ENCODE measurements at places on chromosomes 2 and 18.

- DNase-seq = no peak
Observed at GRCh38 chr18:48859311-48860268, 91.2 kb downstream of the SMAD7 start.

DNA sequence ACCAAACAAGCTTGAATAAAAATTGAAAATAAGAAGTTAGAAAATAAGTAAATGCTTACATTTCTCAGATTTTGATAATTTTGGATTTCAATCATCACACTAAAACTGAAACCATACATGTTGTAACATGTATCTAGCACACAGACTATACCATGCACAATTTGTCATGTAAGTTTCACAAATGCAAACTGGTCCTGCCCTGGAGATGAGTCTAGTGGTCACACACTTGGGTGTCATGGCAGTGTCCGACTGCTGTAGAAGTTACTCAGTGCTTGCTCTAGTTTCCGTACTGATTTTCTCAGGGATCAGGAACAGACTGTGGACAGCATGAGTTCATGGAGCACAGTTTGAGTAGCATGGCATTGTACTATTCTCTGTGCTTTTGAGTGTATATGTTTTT, 182.9 kb upstream of the RMP24 start:
- no peak for DNase-seq

DNA sequence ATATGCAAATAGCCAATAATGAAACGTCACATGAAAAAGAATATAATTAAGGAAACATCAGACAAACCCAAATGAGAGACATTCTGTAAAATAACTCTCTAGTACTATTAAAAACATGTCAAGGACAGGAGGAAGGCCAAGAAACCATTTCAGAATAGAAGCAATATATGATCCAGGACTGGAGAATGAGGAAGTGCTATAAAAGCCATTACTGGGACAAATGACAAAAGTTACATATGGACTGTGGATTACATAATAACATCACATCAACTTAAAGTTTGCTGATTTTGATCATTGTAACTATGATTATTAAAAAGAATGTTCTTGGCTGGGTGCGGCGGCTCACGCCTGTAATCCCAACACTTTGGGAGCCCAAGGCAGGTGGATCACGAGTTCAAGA, 81.3 kb downstream of the CRACDL start:
- DNase-seq = no peak

DNA sequence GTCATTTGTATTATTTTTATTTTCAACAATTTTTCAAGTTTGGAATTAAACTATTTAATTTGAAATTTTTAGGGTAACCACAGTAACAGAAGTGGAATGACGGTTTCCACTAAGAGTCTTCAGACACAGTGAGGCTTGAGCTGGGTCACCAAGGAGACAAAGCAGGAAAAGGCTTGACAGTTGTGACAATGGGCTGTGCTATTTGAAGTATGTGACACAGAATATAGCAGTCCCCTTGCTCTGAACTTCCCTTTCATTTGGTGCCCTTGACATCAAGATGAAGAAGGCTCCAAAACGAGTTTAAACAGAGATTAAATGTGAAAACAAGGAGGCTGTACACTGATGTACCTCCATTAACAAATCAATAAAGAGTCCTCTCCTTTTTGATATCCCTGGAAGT, 265.4 kb upstream of the DLGAP1 start:
- DNase-seq = no peak

DNA sequence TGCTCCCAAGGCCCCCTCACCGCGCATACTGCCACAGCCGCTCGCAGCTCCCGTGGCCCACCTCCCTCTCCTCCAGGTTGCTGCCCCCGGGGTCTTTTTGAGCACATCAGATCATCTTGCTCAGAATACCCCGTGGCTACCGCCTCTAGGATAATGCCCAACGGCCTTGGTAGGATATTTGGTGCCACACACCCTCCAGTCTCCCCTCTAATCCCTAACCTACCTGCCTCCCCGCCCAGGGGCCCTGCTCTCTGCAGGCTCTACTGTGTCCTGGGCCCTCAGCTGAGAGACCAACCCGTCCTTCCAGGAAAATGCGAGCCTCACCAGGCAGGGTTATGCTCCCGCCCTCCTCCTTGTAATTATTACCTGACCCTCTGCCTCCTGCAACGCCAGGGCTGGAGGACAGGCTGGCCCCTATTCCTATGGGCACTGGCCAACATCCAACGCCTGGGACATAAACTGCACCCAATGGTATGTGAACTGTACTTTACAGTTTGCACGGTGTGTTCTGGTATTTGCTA, 1.5 kb upstream of the MTCL1 start:
- DNase-seq = no peak

DNA sequence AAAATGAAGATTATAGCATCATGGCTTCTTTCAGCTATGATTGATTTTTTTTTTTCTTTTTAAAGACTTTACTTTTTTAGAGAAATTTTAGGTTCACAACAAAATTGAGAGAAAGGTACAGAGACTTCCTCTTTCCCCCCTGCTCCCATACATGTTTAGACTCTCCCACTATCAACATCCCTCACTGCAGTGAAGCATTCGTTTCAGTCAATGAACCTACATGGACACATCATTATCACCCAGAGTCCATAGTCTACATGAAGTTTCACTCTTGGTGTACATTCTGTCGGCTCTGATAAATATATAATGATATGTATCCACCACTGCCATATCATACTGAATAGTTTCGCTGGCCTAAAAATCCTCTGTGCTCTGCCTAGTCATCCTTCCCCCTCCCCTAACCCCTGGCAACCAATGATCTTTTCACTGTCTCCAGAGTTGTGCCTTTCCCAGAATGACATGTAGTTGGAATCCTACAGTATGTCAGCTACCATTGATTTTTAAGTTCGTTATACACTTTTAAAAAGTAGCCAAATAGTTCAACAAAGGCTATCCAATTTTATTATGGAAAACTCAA, 86.8 kb downstream of the GPD2 start:
- no peak for DNase-seq

DNA sequence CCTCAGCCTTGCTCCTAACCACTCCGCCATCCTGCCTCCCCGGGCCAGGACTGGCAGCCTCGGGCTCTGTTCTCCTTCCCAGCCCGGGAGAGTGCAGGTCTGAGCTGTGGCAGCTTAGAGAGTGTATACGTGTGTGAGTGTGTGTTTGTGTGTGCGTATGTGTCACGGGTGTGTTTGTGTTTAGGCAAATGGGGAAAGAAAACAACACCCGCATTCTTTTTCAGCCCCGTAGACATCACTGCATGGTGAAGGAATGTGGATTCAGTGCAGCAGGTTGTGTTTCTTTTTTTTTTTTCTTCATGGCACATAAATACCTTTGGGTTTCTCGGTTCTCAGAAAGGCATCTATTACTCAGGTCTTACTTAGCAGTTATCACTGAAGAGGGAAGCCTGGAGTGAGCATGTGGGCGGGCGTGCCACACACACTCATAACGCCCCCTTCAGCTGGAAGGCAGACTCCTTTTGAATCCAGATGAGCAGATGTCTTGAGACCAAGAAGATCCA, 44.2 kb downstream of the GLI2 start:
- DNase-seq = peak; percentile 86

GRCh38 chr2:98773169-98773568, 42.2 kb upstream of the MGAT4A start:
- DNase-seq = no peak

DNA sequence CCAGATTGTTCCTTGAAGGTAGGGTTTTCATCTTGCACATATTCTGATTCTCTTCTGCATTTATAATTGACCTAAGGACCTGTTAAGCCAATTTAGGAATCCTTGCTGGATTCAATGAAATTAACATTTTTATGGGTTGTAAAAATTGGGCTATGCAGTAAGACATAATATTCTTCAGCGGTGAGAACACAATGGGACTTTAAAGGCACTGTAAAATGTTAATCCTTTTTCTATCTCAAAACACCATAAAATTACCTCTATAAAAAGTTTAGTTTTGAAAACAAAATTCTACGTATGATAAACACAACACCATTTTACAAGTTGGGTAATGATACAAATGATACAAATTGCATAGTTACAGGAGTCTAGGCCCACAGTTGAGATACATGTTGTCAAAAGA, 169.2 kb upstream of the DTNA start:
- no peak for DNase-seq

DNA sequence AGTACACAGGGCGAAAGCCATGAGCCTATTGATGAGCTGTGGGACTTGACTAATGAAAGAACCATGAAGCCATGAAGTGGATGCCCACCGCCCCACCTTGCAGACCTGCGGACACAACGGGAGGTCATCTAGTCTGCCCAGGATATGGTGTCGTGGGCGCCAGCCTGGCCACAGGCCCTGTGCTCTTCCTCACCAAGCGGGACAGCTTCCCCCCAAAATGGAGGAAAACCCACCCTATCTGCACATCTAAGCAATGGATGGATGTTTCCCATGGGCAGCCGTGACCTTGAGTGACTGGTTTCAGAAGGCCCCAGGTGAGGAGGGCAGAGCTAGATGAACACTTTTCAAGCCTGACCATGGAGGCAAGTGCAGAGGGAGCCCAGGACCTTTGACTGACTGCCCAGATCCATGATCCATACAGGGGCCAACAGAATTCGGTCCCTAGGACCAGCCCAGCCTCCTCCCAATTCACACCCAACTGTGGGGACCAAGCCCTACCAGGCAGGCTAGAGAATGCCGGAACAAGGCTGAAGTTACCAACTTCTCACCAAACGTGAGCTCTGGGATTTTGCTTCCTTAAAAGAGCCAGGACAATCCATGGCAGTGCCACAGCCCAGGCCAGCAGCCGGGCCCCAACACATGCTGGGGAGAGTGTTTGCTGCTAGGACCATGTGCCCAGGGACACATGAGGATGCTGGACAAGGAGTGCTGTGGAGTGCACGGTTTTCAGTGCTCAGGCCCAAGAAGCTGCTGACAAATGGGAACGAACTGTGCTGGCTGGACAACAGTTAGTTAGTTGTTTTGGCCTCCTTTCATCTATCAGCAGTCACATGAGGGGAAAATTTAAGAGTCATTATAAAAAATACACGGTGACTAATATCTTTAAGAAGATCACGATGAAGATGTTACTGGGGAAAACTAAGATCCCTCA, 249.4 kb downstream of the HDAC4 start:
- DNase-seq = peak; percentile 4

DNA sequence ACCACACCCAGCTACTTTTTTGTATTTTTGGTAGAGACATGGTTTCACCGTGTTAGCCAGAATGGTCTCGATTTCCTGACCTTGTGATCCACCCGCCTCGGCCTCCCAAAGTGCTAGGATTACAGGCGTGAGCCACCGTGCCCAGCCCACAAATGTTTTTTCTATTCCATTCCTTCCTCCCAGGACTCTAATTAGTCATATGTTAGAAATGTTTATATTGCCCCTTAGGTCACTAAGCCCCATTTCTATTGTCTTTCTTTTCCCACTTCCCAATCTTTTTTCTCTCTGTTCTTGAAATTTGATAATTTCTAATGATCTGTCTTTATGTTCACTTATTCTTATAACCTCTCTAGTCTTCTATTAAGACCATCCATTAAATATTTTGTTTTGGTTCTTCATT, 31.3 kb upstream of the CDCA7 start:
- DNase-seq = peak; percentile 16

- peak; percentile 56 for DNase-seq
Observed at GRCh38 chr2:190634381-190634780, 14.5 kb upstream of the NAB1 start.

DNA sequence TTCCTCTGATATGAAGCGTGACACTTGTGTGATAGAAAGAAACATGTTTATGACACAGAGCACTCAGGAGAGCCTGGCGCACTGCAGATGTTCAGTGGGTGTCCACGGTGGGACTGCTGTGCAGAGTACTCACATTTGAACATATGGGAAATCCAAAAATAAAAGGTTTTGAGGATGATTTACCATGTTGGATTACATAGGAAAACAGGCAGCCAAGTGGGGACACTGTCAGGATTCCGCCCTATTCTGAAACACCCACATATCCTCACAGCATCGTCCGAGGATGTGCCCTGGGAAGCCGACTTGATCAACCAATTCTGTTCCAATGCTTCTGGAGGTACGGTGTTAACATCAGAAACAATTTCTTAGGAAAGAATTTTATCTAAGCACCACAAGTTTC, 263.7 kb downstream of the TGIF1 start:
- no peak for DNase-seq

Measured in cardiac fibroblast (primary cell).